Right ventricle myocardium superior (tissue), 1 donor: ENCODE measurements at places on chromosomes 2 and 18. TPM values are rescaled to one million over a fixed set of nuclear protein-coding genes. Genes with fewer than 3 reads are reported as not detected.

Gene DNER
- total RNA-seq = 2.3 TPM

Gene ZBTB7C
- total RNA-seq = 2.6 TPM

Gene C18orf54
- total RNA-seq = 1.2 TPM

Gene ASB18
- total RNA-seq = 4.5 TPM

Gene ZNF396
- total RNA-seq = 0.48 TPM

Gene DSC2
- 26.0 TPM for total RNA-seq

Gene GBX2
- not detected for total RNA-seq

Gene SH2D6
- 0.24 TPM for total RNA-seq

Gene CDH2
- 308 TPM for total RNA-seq

Gene ABCG5
- not detected for total RNA-seq

Gene C2orf80
- not detected for total RNA-seq

Gene WDCP
- 7.3 TPM for total RNA-seq

Gene RNF152
- 11.4 TPM for total RNA-seq

Gene POTEC
- not detected for total RNA-seq

Gene UGT1A10
- total RNA-seq = not detected

Gene MAPK4
- 26.9 TPM for total RNA-seq

- DNase-seq = no peak
Measured at GRCh38 chr2:7845332-7845731, 836.5 kb upstream of the ID2 start.

DNA sequence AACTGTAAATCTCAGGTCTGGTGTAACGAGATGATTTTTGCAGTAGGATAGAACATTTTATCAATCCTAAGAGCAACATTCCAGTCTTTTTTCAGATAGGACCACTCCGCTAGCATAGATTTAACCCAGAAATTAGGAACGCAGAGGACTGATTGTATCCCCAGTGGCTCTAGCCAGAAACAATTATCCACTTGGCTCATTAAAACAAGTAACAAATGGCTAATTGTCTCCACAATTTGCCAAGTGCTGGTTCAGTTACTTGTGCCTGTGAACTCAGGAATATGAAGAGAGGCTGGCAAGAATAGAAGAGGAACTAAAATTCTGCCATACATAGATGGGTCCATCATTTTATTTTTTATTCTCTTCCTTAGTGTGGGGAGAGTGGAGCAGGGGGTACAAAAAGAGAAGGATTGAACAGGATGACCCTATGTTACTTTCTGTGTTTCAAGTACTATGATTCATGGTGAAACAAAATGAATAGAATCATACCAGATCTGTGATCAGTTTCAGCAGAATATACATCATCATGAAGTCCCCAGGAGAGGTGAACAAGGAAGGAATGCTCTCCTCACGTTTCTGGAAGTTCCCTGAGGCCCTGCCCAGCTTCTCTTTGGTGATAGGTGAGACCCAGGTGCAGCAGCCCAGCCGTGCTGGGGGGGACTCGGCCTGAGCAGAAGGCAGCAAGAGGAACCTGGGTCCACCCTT is 121.6 kb downstream of the ARL4C start:
- DNase-seq = no peak

GRCh38 chr2:191942090-191942738 is 95.3 kb upstream of the CAVIN2 start:
- DNase-seq = no peak

DNA sequence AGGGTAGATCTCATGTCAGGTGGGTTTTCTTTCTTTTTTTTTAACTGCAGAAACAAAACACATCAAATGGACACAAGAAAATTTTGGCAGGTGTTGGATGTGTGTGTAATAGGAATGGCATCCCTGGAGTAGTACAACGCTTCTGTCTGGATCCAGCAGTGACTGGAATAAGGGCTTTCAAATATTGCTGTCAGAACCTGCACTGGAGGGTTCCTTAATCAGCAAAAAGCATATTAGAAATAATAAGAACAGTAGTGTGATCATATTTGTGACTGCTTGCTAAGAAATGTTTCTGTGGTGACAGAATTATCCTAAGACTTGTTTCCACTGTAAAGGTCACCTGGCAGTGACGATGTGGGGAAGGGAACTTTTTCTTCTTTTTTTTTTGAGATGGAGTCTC is 30.8 kb downstream of the CREG2 start:
- DNase-seq = no peak

DNA sequence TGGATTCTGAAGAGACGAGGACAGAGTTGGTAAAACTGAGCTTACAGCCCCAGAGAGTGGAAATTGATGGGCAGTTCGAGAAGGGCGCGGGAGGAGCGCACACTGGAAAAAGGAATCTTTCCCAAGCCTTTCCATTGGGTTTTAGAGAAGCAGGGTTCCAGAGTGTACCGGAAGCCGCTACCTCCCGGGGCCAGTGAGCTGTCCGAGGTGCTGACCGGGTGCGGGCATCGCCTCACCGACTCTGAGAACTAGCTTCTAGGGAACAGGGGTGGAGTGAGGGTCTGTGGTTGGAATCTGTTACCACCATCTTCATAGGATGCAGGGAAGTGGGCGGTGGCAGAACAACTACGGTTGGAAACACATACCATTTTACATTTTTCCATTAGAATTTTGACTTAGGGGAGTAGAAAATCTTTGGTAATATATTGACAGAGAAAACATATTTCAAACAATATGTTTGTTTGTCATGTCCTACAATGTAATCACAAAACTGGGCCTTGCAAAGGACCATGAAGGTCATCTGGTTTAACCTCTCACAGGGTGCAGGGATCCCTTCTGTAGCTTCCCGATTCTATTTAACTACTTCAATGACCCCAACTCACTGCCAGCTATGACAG is 724 bp downstream of the NMS start:
- no peak for DNase-seq

GRCh38 chr2:181517685-181518301 is 60.6 kb downstream of the ITGA4 start:
- DNase-seq = no peak

DNA sequence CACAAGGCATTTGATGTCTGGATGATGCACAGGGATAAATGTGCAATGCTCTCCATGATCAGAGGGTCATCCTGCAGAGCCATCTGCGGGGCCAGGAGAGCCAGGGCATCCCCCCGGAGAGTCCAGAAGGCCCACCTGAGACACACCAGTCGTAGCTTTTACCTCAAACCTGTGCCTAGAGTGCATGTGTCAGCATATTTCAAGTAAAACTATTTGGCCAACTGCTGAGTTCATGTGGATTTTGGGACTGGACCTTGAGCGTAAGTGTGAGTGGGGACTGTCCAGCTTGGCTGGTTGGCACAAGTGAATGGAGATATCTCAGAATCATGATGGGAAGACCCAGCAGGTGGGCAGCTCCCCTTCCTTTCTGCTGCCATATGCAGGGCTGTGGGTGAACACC is 147.8 kb upstream of the TPO start:
- no peak for DNase-seq

DNA sequence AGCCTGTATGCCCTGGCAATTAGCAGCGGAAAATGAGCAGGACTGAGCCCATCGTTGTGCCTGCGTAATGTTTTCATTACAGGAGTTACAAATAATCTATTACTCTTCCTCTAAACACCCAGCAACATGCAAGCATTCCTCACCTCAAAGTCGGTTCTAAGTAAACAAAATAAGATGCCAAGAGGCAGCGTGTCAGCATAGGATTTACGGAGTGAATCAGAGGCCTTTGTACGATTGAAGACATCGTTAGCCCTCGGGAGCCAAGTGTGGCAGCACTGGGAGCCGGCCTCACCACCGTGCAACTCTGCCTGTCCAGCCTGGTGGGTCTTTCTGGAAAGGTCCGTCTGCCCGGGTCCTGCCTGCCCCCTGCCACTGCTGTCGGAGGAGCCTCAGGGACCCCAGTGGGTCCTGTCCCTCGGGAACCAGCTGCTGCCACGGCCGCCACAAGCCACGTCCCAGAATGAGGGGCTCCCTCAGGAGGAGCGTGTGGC is 80.1 kb upstream of the CTDP1 start:
- peak; percentile 30 for DNase-seq

- no peak for DNase-seq
Measured at GRCh38 chr18:39453882-39454281, 1888.3 kb upstream of the CELF4 start.

- DNase-seq = no peak
Measured at GRCh38 chr2:37767959-37768925, 96.8 kb upstream of the CDC42EP3 start.

GRCh38 chr2:29293830-29294438 is 178.7 kb downstream of the CLIP4 start:
- DNase-seq = no peak

GRCh38 chr2:86518481-86518880 is 44.8 kb downstream of the CHMP3 start:
- DNase-seq = no peak

GRCh38 chr2:229660951-229661350 is 53.4 kb downstream of the DNER start:
- no peak for DNase-seq

DNA sequence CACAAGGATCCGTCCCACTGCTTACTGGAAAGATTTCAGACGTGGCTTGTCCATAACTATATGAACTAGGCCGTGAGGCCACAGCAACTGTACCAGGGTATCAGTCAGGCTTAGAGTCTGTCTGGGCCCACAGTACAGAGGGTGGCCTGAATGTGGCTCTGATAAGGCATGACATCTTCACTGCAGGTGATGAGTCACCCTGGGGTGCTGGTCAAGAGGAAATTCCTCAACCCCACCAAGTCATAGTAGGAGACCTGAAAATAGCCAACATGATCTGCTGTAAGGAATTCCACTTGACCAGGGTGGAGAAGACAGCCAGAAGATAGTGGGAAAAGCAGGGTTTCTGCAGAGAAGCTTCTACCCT is 107.7 kb downstream of the INHBB start:
- no peak for DNase-seq

DNA sequence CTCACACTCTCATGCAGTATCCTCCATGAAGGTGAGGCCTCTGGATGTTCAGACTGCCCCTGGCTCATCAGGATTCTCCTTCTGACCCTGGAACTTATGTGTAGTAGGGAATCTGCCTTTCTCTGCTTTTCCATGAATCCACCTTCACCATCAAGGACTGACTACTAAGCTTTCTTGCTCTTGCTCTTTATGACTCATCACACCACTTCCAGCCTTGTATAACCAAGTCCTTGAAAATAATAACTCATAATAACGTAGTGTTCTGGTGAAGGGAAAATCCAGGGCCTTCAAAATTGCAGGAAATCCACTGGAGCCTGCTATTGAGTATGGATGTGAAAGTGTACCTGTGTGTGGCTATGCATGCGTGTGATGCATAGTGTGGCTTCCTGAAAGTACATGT is 11.3 kb upstream of the KCNS3 start:
- DNase-seq = no peak

GRCh38 chr2:33589444-33589843 is 9.7 kb downstream of the FAM98A start:
- DNase-seq = no peak

DNA sequence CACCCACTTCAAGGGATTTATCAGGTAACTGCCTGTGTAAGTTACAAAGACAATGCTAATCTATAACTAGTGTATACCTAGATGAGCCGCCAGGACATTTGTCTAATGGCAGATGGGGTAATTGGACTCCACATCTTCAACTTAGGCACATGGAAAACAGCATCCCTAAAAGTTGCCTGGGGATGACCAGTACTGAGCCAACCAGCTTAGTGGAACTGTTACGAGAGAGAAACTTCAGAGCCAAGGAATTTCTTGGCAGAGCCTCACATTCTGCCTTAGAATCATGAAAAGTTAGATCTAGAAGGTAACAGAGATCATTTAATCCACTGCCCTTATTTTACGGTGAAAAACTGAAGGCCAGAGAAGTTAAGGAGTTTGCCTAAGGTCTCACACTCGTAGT is 15.5 kb upstream of the CLASP1 start:
- no peak for DNase-seq

DNA sequence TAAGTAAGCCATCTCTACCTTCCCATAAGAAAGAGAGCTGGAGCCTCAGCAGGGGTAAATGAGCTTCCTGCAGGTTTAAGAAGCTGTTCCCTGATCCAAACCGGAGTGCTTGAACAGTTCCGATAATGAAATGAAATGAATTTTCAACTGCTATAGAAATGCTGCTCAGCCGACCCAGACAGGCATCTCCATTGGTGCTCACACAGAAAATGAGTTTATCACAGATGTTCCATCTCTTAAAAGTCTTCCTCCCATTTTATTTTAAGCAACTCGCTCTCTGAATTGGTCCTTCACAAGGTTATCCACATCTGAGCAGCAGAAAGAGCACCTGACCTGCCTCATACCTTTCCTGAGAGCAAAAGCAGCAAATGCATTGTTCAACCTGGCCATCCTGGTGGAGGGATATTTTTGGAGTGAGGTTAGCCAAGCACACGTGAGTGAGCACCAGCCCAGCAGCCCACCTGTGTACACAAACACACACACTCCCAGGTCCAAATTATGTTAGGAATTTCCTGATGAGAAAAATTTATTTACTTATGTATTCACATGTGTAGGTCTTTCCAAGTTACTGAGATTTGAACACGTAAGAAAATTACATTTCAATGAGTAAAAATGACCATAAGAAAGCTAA is 42.2 kb upstream of the CCDC68 start:
- DNase-seq = no peak

DNA sequence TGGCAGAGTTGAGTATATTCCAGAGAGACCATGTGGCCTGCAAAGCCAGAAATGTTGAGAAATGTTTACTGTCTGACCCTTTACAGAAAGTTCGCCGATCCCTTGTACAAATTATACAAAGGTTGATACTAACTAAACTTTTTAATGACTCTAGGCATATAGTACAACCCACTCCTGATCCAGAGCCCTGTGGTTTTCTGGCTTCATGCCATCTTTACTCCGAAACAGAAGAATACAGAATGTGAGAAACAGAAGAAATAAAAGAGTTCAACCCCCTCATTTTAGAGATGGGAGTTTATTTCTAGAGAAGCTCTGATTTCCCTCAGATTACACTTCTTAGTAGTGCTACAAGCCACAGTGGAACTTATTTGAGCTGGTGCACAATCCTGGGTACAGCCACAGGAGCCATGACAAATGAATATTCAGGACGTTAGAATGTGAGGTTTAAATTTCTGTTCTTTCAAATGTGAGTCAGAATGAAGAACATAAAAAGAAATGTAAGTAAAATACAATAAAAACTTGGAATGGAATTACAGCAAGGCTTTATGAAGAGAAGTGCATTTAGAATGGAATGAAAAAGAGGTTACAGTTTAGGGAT is 38.0 kb upstream of the SMCHD1 start:
- DNase-seq = no peak

DNA sequence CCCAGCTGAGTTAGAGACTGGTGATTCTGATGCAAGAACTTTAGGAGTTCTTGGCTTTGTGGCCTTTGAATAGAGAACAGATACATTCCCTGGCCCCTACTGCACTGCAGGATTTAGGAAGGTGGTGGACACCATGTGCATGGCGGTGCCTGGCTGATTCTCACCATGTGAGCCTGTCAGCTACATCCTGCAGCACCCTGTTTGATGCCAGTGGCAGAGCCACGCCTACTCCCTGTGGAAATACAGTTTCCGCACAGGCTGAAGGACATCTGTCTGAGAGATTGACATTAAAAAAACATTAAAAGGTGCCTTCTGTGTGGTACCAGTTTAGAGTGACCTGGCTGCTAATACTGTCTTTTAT is 50.0 kb downstream of the KCNE4 start:
- DNase-seq = no peak
